ENCODE measurements at places on chromosomes 4 and X. TPM values are rescaled to one million over a fixed set of nuclear protein-coding genes. Genes with fewer than 3 reads are reported as not detected.

The ERCC6L gene
- 3.0 TPM for total RNA-seq

The FANCB gene
- 10.0 TPM for total RNA-seq

The ZCCHC12 gene
- total RNA-seq, result not detected

The ZNF330 gene
- 60.3 TPM for total RNA-seq

GRCh38 chr4:2948895-2949781 is 14.1 kb downstream of the NOP14 start:
- peak; percentile 62 for DNase-seq

- DNase-seq, result no peak
Measured at GRCh38 chr4:175435381-175435783, 376.7 kb downstream of the GPM6A start.

GRCh38 chr4:175421506-175421905 is 390.6 kb downstream of the GPM6A start:
- DNase-seq, result no peak

- DNase-seq, result no peak
Measured at GRCh38 chr4:62159306-62159705, 959.2 kb downstream of the ADGRL3 start.

GRCh38 chr4:40559585-40560465 is 69.8 kb downstream of the RBM47 start:
- no peak for DNase-seq

DNA sequence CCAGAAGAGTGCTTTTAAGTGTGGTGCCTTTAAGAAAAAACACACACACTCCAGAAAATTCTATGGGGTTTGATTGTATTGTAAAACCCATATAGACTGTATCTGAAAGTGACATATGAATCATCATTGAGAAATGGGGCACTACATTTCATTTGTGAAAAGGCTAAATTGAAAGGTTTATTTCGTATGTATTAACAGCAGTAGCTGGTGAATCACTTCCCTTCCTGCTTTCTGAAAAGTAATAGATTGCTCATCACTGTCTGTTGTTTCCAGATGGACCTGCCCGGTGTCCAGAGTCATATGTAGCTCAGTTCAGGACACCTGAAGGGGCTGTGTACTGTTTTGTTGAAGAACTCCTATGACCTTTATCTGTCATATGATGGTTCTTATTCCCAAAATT is 28.1 kb upstream of the HPRT1 start:
- no peak for DNase-seq

GRCh38 chr4:95124906-95125504 is 367.2 kb downstream of the BMPR1B start:
- no peak for DNase-seq

GRCh38 chrX:124203311-124203710 is 129.1 kb upstream of the TEX13D start:
- DNase-seq, result no peak

GRCh38 chr4:3207531-3208037 is 41.4 kb upstream of the MSANTD1 start:
- no peak for DNase-seq

DNA sequence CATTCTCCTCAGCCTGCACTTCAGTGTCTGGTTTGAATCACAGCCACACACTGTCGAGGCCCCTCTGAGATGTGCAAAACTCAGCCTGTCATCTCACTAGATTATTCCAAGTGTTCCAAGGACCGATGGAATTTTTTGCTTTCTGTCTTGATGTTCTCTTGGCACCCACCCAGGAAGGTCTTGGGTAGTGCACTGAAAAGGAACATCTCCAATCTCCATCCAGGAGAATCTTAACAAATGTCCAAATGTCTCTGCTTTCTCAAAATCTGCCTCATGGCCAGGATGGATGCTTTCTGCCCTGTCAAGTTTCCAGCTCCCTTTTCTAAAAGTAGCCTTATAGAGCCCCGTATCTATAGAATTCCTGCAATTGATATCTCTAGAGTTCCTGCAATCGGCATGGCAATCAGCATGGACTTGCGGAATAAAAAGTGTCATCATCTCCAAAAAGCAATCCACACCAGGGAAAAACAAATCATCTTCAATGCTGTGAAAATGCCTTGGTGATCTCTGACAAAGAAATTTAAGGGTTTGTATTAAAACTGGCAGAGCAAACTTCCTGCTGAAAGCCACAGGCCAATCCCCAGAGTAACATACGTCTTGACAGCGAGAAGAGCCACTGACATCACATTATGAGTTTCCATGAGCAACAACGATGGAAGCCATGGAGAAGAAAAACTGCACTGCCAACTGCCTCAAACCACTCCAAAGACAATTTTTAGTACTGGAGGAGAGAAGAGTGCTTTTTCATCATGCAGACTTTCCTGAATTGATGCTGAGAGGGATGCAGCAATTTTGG is 215.3 kb upstream of the FAM9B start:
- no peak for DNase-seq
